NCI-H748 treated with DMSO at 0.1 percent for 48 hours (cell line): ENCODE measurements at places on chromosomes 6 and 20.

GRCh38 chr6:39092124-39092523, 22.9 kb downstream of the SAYSD1 start:
- peak; percentile 70 for DNase-seq

- DNase-seq, result peak; percentile 50
Observed at GRCh38 chr20:20820104-20820503, 107.7 kb upstream of the RALGAPA2 start.

- DNase-seq, result no peak
Observed at GRCh38 chr20:25372584-25373336, 17.9 kb downstream of the ABHD12 start.

GRCh38 chr6:22367346-22367745, 70.5 kb upstream of the PRL start:
- DNase-seq, result no peak

GRCh38 chr20:17806107-17806506, 106.3 kb downstream of the BANF2 start:
- DNase-seq, result no peak

GRCh38 chr20:5810800-5811422, 60.7 kb downstream of the SHLD1 start:
- DNase-seq, result no peak

DNA sequence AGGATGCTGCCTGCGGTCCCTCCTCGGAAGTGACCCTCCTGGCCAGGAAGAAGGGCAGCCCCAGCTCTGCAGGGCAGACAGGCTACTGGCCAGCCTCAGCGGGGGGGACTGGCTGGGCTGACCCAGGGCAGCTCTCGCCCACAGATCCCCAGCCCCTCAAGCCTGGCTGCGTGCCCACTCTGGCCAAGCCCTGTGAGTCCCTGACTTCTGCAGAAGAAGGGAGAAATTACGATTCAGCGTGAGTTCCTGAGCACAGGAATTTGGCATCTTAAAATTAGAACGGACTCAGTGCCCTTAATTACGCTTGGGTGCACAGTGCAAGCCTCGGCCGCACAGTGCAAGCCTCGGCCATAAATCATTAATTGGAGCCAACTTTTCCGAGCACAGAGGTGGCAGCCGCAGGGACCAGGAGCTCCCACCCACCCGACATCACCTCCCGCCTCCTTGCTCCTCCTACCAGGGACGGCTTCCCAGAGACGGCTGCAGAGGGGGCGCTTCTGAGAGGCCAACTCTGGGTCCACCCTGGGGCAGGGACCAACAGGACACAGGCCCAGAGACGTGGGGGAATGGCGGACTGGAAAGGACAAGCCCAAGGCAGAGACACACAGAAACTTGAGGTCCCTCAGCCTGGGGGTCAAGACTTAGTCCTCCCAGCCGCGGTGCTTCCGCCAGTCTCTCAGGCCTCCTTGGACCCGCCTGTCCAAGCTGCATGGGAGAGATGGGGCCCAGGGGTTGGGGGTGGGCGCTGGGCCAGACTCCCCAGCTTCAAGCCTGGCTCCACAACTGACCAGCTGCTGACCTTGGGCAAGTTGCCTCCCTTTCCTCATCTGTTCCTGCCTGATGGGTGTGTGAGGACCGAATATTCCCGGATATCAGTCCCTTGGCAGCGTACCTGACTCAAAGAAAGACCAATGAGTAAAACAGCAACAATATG, 165.4 kb downstream of the TAF4 start:
- DNase-seq, result no peak

DNA sequence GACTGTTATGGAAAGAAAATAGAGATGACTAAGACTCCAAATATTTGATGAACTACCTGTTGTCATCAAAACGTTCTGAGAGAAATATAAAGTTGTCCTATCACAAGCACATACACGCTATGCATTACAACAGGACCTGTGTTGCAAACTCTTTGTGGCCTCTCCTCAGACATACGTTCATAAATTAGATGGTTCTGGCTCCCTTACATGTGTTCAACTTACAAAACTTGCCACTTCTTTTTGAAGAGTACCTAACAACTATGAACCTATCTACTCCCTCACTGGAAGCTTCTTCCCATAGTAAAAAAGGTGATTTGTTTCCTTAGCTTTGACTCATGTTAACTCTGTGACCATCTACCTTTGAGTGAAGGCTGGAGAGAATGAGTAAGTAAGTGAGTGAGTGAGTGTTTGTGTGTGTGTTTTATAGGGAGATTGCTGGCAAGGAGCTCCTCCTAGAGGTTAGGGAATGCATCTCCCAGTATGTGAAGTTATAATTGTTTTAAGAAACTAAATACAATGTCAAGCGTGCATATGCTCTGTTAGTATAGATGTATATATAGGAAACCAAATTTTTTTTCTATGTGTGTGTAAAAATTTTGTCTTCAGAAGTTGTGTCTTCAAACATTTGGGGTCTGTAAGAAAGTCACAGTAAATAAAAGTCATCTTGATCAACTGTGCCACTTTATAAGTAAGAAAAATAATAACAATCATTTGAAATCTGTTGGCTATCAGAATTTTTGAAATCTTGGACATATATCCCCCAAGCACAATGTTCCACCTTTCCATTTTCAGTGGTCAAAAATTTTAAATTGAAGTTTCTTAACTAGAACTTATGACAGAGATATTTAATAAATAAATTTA, 1211.1 kb upstream of the GJE1 start:
- peak; percentile 64 for DNase-seq

DNA sequence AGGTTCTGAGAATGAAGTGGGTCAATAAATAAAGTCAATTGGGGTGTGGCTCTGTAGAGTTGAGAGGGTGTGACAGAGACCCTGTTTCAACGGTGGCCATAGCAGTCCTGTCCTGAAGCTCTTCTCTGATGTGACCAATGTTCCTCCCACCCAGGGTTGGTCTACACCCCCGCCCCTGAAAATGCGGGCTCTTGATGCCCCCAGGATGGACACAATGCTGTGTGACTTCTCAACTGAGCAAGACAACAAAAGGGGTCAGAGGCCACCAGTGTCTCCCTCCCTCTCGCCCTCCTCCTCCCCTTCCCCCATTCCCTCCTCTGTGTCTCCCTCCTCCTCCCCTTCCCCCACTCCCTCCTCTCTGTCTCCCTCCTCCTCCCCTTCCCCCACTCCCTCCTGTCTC, 41.7 kb upstream of the NXT1 start:
- no peak for DNase-seq

DNA sequence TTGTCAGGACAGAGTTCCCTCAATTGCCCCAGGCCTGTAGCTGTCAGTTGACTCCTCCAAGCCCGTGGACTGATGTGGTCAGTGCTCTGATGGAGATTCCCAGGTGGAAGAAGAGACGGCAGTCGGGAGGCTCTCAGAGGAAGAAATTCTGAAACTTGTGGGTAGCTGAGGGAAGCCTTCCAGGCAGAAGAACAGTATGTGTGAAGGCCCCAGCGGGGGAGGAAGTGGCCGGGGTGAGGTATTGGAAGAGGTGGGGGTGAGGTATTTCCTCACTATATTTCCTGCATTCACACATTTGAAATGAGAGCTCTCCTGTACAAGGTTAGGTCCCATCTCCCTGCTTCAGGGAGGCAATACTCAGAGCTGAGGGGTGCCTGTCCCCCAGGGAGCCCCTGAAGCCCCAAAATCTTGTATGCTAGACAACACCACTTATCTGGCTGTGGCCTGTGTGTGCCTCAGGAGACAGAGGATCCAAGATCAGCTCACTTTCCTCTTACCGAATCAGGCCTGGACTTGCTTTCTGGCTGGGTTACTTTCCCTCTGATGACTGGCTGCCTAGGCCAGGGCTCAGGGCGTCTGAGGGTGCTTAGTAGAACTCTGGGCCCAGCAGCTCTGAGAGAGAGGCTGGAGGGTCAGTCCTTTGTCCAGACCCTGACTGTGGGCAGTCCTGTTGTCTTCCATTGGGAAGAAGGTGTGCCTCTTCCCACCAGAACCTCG, 49.3 kb upstream of the MYL9 start:
- DNase-seq, result no peak

DNA sequence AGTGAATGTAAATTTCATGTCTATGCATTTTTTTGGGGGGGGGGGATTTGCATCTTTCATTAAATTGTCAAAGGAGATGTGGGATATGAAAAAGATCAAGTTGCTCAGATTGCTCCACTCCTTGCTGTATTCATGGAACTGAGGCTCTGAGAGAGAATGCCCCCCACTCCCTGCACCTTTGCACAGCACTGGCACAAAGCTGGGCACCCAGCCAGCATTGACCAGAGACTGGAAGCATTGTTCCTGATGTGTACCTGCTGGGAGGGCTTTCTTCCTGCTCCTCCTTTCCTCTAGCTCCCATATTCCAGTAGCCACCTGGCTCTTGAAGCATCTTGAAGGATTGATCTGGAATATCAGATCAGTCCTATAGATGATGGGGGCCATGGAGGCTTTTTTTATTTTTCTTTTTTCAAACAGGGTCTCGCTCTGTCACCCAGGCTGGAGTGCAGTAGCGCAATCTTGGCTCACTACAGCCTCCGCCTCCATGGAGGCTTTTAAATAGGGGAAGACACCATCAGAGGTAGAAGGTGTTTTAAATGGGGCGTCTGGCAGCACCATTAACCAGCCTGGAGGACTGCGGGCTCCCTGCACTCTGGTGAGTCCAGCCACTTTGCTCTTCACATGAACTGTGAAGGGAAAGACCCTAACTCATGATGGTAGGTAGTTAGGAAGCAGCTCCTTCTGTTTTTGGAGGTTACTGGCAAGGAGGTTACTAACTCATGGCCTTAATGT, 10.9 kb downstream of the DUSP15 start:
- no peak for DNase-seq

- no peak for DNase-seq
Observed at GRCh38 chr6:32167761-32168262, 3.4 kb downstream of the EGFL8 start.

DNA sequence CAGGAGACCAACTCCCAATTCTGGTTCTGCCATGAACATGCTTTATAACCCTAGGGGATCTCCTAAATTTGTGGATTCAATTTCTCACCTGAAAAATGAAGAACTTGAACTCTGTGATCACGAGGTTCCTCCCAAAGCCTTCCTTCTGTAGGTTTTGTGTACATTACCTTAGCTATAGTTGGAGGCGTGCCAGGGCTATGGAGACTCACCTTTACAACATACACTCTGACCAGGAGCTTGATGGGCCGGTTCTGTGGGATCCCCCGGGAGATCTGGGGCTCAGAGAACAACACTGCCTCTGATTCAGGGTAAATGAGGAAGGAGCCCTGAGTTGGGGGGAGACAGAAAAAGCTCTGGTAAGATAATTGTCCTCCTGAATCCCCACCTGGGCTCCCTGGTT, 34.1 kb downstream of the ERGIC3 start:
- peak; percentile 10 for DNase-seq

- no peak for DNase-seq
Observed at GRCh38 chr6:52661551-52661950, 9.4 kb upstream of the TMEM14A start.
